ENCODE measurements at places on chromosomes 4 and X.

DNA sequence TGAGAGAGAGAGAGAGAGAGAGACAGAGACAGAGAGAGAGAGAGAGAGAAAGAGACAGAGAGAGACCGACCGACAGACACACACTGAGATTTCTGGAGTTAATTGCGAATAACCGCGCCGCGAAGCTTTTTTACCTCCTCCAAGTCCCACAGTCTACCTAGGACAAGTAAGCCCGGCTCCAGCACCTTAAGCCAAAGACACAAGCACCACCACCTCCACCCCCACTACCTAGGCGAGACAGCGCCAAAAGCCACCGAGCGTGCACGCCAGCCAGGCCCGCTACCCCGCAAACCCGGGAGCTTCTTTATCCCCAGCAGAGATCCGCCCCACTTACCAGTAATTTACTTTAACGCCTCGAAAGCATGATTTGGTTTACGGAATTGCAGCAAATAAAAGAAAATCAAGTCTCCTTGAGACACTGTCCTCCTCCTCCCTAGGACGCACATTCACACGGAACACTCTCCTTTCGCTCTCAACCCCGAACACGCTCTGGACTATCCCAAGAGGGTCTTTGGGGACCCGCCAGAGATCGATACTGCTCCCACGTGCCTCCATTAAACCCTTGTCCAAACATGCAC lies 649.6 kb upstream of the DIPK2B start:
- DNase-seq: no peak

DNA sequence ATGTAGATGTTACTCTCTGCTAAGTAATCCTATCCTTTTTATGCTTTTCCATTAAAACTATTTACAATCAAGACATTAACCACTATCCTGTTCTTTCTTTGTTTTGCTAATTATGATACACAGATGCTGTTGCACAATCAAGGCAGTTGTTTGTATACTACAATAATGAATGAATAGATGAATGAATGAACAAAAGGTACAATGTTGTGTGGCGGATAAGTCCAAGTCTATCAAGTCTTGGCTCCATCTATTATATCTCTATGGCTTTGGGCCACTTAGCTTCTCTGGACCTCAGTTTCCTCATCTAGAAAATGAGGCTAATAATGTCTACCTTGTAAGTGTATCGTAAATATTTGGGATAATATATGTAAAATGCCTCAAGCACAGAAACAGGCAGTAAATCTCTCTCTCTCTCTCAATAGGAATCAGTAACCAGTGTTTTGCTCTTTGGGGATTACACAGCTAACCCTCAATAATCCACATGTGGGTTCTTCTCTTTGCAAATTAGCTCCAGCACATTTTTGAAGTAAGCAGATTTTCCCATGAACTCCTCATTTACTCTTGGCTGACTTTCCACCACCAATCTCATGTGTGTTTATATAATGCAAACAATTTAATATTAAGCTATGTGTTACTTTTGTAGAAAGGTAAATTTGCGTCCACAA lies 27.8 kb upstream of the TSPAN5 start:
- DNase-seq: no peak

DNA sequence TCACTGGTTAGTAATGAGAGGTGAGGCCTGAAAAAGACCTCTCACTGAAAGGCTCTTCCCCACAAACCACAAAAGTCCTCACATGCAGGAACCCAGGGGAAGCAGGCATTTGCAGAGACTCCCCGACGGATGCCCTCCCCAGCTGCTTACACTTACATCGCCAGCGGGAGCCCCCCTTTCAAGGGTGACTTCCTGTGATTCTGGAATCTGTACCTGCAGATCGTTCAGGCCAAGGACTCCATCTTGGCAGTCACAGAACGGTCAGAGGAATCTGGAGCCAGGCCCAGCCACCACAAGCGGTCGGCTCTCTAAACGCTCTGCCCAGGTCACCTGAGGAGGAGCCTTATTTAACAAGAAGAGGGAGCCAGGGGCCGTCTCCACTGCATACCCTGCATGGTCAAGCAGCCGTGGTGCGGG lies 71.3 kb upstream of the STS start:
- DNase-seq: no peak

DNA sequence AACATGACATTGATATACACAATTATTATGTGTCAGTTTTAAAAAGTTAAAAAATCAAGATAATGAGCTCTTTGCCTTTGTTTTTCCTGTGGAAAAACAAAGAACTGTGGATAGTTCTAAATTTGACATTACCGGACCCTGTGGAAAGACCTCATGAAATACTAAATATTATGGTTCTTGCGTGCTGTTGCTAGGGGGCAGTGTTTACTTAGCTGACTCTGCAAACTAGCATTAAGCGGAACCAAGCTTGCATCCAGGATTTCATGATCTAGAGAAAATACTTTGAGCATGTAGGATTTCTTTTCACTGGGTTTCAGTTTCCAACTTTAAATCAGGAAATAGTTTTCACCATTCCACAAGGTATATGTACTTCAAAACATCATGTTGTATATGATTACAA lies 33.6 kb downstream of the CLCN4 start:
- DNase-seq: no peak

GRCh38 chr4:8860892-8861575 lies 10.6 kb downstream of the HMX1 start:
- no peak for DNase-seq

- DNase-seq: no peak
These were observed 38.2 kb upstream of the NUDT6 start for GRCh38 chr4:122960611-122961000.

GRCh38 chr4:86376850-86377249 lies 17.0 kb upstream of the MAPK10 start:
- DNase-seq: no peak

All from dorsolateral prefrontal cortex (tissue), 122 donors.